ENCODE measurements at places on chromosomes 4 and X. TPM values are rescaled to one million over a fixed set of nuclear protein-coding genes. Genes with fewer than 3 reads are reported as not detected.

NAP1L2 gene
- 2.1 TPM for total RNA-seq

LRP2BP gene
- total RNA-seq: 0.55 TPM

EVC gene
- 1.7 TPM for total RNA-seq

GK gene
- total RNA-seq: 103 TPM

NXF2 gene
- total RNA-seq: not detected

CD38 gene
- total RNA-seq: 75.3 TPM

IL2RG gene
- 366 TPM for total RNA-seq

PCDH7 gene
- not detected for total RNA-seq

ARHGEF6 gene
- 77.9 TPM for total RNA-seq

DAPP1 gene
- total RNA-seq: 21.4 TPM

DNA sequence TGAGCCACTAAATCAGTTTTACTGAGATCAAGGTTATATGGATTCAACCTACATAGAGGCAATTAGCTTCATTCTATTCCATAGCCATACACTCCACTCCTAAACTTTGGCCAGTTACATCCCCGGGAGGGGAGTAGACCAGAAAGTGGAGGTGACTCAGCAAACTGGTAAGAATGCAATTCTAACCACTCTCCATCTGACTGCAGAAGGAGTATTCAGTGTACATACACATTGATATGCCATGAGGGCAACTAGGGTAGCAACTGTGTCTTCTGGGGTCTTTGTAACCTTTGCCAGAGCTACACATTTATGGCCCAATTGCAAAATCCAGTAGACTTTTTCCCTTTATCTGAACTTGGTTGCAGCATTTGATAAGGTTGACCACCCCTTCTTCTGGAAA lies 7.6 kb downstream of the SLC25A43 start:
- DNase-seq: no peak

- DNase-seq: no peak
Measured at GRCh38 chrX:126900937-126901336, 81.4 kb downstream of the PRR32 start.

DNA sequence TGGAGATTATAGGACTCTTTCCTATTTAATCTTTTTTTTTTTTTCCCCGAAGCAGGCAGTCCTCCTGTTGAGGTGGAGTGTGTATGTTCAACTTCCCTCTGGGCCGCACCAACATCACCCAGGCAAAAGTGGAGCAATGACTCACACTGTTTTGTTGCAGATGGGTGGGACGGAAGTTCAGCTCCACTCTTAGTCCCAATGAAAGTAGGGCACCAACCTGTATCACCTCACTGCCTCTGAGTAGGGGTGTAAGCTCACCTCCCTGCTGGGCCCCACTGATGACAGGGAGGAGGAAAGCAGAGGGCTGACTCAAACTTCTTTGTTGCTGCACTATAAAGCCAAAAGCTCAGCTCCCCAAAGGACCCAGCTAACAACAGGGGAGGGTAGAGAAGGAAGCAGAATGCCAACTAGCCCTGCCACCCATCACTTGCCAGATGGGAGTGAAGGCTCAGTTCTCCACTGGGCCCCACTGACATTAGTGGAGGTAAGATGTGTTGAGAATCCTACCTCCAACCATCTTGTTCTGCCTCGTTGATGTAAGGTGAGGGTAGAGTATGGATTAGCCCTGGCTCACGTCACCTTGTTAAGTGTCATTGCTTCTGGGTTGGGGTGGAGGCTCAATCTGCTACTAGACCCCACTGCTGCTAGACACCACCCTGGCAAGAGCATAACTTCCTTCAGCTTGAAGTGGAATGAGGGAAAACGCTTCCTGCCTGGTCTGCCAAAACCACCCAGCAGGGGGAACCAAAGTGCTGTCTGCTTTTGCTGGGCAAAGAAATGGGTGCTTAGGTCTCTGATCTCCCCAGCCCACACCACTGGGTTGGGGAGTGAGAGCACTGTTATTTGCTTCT lies 14.1 kb downstream of the RPS6KA3 start:
- DNase-seq: peak; percentile 44

DNA sequence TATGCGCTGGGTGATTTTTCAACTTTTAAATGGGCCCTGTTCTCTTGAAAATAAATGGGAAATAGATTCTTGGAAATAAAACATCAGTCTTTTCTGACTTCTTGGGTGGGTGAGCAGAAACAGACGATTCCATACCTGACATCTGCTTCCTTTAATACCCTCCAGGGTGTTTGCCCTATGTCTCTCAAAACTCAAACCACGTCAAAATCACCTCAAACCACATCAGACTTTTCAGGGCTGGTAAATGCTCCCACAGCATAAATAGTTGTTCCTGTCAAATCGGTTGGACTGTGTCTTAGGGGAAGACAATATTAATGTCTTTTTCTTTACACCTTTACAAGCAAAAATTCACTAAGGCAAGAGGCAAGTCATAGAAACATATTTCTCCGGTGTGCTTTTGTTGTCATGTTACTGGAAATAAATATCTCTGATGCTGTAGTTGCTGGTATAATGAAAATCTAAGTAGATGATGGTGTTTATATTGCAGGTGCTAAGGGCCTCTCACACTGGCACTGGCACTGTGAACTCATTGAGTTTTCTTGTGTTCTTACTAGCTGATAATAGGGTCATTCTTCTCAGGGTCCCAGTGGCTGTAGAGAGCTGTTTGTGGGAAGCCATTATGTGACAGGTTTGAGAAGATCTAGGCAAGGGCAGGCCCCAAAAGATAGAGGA lies 380.4 kb downstream of the RAPGEF2 start:
- no peak for DNase-seq

DNA sequence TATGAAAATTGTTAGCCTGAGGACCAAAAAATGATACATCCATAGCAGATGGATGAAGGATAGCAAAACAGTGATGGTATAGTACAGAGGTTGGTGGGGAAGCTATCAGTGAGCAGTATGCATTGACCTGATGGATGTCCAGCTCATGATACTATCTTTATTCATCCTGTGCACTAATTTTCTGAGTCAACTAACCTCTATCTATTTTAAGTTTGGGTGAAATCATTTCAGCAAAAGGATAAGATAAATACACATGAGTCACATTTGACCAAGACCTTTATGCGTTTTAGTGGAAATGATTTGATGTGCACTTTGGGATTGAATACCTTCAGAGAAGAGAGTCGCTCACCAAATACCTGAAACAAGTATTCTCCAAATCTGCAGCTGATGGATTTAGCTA lies 351.0 kb upstream of the NR3C2 start:
- DNase-seq: no peak

- DNase-seq: no peak
Measured at GRCh38 chr4:186536285-186536684, 19.1 kb downstream of the MTNR1A start.

DNA sequence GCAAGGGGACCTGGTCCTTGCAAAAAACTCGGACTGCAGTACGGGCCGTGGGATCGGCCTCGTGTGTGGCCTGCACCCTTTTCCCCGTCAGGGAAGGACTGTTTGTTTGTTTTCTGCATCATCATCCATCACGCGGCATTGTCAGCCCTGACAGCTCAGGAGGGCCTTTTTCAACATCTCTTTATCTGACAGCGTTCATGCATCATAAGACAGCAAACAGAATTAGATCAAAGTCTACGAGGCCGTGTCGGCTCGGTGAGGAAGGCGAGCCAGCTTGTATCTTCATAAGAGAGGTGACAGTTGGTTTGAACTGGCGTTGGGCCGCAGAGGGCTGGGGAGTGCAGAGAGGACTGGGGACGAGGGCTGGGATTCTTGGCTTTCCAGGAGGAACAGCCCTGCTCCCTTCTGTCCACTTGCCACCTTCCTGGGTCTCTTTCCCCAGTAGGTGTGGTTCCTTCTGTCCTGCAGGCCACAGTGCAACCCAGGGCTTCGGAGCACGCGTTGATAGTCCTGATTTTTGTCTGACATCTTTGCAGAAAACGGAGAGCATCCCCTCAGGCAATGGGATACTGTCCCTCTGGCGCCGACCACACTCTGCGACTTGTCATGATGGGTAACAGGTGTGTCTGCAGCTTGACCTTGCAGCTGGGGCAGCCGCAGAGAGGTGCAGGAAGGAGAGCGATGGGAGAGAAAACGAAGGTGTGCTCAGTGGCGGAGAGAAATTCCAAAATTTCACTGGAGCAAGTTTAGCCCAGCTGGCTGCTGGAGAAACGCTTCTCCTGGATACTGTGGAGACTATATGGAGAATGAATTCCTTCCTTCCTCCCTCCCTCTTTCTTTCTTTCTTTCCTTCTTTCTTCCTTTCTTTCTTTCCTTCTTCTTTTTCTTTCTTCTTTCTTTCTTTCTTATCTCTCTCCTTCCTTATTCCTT lies 104.0 kb upstream of the SHOX start:
- no peak for DNase-seq

- no peak for DNase-seq
Measured at GRCh38 chr4:31370866-31371465, 650.8 kb downstream of the PCDH7 start.

DNA sequence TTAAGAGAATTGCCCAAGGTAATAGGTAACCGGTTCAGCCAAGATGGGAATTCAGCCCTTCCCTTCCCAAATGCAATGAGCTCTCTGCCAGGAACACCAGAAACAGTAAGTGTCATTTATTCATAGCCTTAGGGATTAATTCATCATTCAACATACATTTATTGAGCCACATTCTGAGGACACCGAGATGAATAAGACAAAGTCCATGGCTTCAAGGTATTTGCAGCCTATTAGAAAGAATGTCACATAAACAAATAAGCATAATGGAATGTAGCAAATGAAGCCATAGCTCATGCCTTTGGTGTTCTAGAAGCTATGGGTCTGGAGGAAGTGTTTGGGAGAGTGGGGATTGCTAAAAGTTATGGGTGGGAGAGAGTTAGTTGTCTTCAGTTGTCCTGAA lies 6.3 kb upstream of the TAB3 start:
- DNase-seq: no peak

- no peak for DNase-seq
Measured at GRCh38 chr4:163485589-163485988, 8.9 kb upstream of the TMA16 start.

GRCh38 chr4:188714501-188714900 lies 575.3 kb downstream of the TRIML1 start:
- DNase-seq: no peak

DNA sequence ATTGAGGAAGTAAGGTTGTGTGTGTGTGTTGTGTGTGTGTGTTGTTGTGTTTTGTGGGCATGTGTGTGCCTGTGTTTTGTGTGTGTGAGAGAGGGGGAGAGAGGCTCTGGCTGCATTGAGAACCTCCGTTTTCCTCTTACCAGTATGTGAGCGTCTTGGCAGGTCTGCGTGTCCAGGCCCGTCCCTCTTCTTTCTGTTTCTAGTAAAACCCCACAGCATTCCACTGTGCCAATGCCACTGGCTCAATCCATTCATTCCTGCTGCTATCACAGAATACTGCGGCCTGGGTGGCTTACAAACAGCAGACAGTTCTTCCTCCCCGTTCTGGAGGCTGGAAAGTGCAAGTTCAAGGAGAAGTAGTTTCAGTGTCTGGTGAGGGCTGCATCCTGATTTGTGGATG lies 15.5 kb upstream of the HTRA3 start:
- DNase-seq: no peak

DNA sequence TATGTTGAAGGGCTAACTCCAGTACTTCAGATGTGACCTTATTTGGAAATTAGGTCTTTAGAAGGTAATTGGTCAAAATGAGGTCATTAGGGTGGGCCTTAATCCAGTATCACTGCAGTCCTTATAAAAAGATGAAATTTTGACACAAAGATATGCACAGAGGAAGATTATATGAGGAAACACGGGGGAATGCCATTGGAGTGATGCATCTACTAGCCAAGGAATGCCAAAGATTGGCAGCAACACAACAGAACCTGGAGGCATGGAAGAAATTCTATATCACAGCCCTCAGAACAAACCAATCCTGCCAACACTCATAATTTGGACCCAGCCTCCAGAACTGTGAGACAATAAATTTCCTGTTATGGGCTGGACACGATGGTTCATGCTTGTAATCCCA lies 17.6 kb downstream of the TRIM61 start:
- DNase-seq: no peak

GRCh38 chr4:142801966-142802365 lies 44.1 kb downstream of the INPP4B start:
- DNase-seq: no peak

GRCh38 chrX:55167124-55167803 lies 52.9 kb upstream of the PAGE5 start:
- no peak for DNase-seq

DNA sequence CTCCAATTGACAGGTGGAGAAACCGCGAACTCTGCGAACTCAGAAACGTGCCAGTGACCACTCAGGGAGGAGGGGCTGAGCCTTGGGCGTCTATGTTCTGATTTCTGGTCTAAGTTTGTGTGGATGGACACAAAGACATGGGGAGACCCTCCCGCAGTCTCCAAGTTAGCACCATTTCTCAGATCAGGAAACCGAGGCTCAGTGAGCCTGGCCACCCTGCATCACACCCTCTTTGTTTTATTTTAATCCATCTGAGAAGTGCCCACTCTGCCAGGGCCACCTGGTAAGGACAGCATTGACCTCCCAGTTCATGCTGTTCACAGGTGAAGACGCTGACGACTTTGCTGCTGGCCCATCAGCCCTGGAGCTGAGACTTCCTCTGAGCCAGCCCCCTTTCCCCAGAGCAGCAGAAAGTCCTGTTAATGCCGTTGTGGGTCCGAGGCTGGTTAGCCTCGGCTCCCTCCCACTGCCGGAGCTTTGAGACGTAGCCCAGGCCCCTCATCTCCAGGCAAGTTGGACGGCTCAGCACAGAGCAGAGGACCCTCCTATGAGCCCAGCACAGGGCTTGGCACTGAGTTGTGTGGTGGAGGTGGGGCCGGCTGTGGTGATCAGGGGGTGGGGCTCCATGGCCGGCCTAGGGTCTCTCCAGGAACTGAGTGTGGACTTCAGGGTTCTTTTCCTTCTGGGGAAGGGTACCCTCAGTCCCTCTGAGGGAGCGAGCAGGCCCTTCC lies 43.7 kb downstream of the PSAPL1 start:
- no peak for DNase-seq

GRCh38 chr4:77167866-77168265 lies 10.9 kb downstream of the CCNG2 start:
- DNase-seq: no peak

DNA sequence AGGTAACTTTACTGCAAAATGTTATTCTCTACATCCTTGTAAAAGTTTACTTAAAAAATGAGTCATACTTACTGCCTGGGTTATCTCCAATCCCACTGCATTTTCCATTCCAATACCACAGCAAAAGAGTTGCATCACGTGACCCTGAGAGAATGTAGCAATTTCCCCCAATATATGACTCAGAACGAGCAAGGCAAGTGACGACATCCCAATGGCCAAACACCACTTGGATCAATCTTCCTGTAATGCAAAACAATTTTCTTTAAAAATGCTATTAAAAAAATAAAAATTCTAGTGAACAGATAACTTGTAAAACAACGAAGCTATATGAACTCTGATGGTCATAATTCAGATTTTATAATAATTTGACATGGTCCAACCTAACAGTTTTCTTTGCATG lies 224.3 kb downstream of the DCLK2 start:
- DNase-seq: peak; percentile 10

DNA sequence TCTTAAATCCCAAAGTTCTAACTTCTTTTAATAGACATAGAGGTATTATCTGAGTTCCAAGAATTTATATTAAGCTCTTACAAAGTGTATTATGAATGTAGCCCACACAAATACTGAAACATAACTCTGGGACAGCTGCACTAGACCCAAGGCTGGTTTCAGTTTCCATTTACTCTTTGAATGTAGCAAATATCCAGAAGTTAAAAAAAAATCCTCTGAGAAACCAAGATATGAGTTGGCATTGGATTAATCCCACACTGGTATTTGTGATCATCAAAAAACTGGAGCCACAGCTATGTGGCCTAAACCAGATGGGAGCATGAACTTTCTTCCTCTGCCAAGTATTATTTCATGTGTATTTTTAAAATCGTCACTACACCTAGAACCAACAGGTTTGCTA lies 23.6 kb upstream of the SMPX start:
- no peak for DNase-seq

Data from activated T-helper 2 cell treated with anti-CD3 and anti-CD28 coated beads, Interferon-gamma antibody, Interleukin-2, Interleukin-4, amounts not matched to agents 10 μg/mL and 5 μg/mL and 100 μg/mL, durations not matched to agents 14 hours and 24 hours and 36 hours (primary cell).